Articular chondrocyte of knee joint (primary cell): ENCODE measurements at places on chromosomes 5 and 9. TPM values are rescaled to one million over a fixed set of nuclear protein-coding genes. Genes with fewer than 3 reads are reported as not detected.

The CYSRT1 gene
- 0.52 and 0.76 TPM in 2 replicates for total RNA-seq

The TNC gene
- total RNA-seq, result 1,433 and 1,460 TPM in 2 replicates

The STARD4 gene
- 48.3 and 56.3 TPM in 2 replicates for total RNA-seq

The SAXO1 gene
- 0.13 and 0.22 TPM in 2 replicates for total RNA-seq

The DMRTA1 gene
- total RNA-seq, result 0.78 and 2.6 TPM in 2 replicates

The COL15A1 gene
- total RNA-seq, result 56.8 and 175 TPM in 2 replicates

The CDH9 gene
- not detected in 2 replicates for total RNA-seq

The EDIL3 gene
- total RNA-seq, result 442 and 605 TPM in 2 replicates

The CCNI2 gene
- not detected in 2 replicates for total RNA-seq

The PAPPA gene
- 16.3 and 52.5 TPM in 2 replicates for total RNA-seq

The CER1 gene
- total RNA-seq, result not detected in 2 replicates

The NR4A3 gene
- total RNA-seq, result 1.7 and 2.2 TPM in 2 replicates

The NDUFS4 gene
- 95.3 and 108 TPM in 2 replicates for total RNA-seq

The LCN1 gene
- not detected in 2 replicates for total RNA-seq

The GDF9 gene
- total RNA-seq, result 0.11 and 0.13 TPM in 2 replicates

The GLDC gene
- 0.13 and 0.22 TPM in 2 replicates for total RNA-seq

The FAM221B gene
- not detected in 2 replicates for total RNA-seq

The IFT74 gene
- 20.3 and 26.1 TPM in 2 replicates for total RNA-seq

The PROB1 gene
- total RNA-seq, result 0.76 and 0.78 TPM in 2 replicates

The ZDHHC11B gene
- under 0.01 and 0.13 TPM in 2 replicates for total RNA-seq

The MAMDC2 gene
- total RNA-seq, result 2.4 and 16.9 TPM in 2 replicates

The PCDHGA10 gene
- 15.3 and 17.9 TPM in 2 replicates for total RNA-seq

The OXCT1 gene
- 51.0 and 56.3 TPM in 2 replicates for total RNA-seq

The AUH gene
- total RNA-seq, result 14.5 and 20.0 TPM in 2 replicates

The PLPP1 gene
- total RNA-seq, result 179 and 408 TPM in 2 replicates

The CCL28 gene
- 14.6 and 15.7 TPM in 2 replicates for total RNA-seq

The NKD2 gene
- total RNA-seq, result not detected in 2 replicates

The PRR16 gene
- total RNA-seq, result 13.2 and 26.3 TPM in 2 replicates

The NR2F1-AS1 gene
- 4.9 and 5.4 TPM in 2 replicates for total RNA-seq

The NME5 gene
- total RNA-seq, result 11.1 and 11.5 TPM in 2 replicates

The FAF2 gene
- 54.6 and 59.6 TPM in 2 replicates for total RNA-seq

The CHSY3 gene
- total RNA-seq, result 10.6 and 13.7 TPM in 2 replicates

The TMEFF1 gene
- total RNA-seq, result 0.26 and 0.32 TPM in 2 replicates

The ENTPD2 gene
- total RNA-seq, result not detected in 2 replicates

The SLIT3 gene
- 1.5 and 1.7 TPM in 2 replicates for total RNA-seq
